ENCODE measurements at places on chromosomes 11 and 22. TPM values are rescaled to one million over a fixed set of nuclear protein-coding genes. Genes with fewer than 3 reads are reported as not detected.
A peak's percentile ranks its signal among the peaks of the same experiment; 100 is the strongest.

TRIM48 gene
- total RNA-seq, result not detected

GRCh38 chr11:123132881-123133280 is 62.2 kb downstream of the CLMP start:
- H3K4me3 ChIP-seq, result no peak overlapping the region
- no peaks in the 10 kb centered on the region for H3K36me3 ChIP-seq
- H3K27me3 ChIP-seq, result no peaks in the 10 kb centered on the region
- no peak overlapping the region for H3K27ac ChIP-seq
- DNase-seq, result no peak

DNA sequence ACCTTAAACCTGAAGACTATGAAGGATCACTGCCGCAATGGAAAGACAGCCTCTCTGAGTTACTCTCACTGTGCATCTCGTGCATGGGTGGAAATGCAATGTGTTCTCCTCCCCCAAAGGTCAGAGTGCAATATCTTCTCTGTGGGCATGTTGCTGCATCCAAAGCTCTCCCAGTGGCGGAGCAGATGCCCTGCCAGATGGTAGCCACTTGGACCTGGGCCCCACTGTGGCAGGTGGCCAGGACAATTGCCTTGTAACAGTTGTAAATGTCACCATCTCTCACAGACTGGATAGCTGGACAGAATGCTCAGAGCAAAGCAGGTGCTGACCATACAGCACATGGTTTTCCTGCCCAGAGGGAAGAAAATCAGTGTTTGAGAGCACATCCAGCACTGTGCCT is 542.0 kb downstream of the FAM181B start:
- no peaks in the 10 kb centered on the region for H3K27me3 ChIP-seq
- no peak for DNase-seq
- H3K4me3 ChIP-seq, result no peak overlapping the region
- no peak overlapping the region for H3K27ac ChIP-seq

PRDM10 gene
- total RNA-seq, result 17.9 TPM

- no peaks in the 10 kb centered on the region for H3K4me1 ChIP-seq
- no peak overlapping the region for H3K27ac ChIP-seq
- DNase-seq, result no peak
- no peaks in the 10 kb centered on the region for H3K27me3 ChIP-seq
- no peak overlapping the region for H3K4me3 ChIP-seq
These were observed 65.9 kb downstream of the PGR start for GRCh38 chr11:101063706-101064105.

- DNase-seq, result no peak
- H3K4me3 ChIP-seq, result peak overlapping the region; percentile 82
- peaks cover 44% of the 10 kb centered on the region for H3K36me3 ChIP-seq
- H3K27me3 ChIP-seq, result no peaks in the 10 kb centered on the region
- H3K27ac ChIP-seq, result peak overlapping the region; percentile 80
These were observed 657 bp downstream of the CWC15 start for GRCh38 chr11:94972700-94973098.

- peaks cover 16% of the 10 kb centered on the region for H3K27me3 ChIP-seq
- no peaks in the 10 kb centered on the region for H3K36me3 ChIP-seq
- no peak overlapping the region for H3K4me3 ChIP-seq
- no peak overlapping the region for H3K27ac ChIP-seq
- DNase-seq, result no peak
- no peaks in the 10 kb centered on the region for H3K4me1 ChIP-seq
These were observed 53.9 kb upstream of the TSKU start for GRCh38 chr11:76729214-76729613.

INCENP gene
- total RNA-seq, result 233 TPM

GRCh38 chr22:20750461-20751184 is 23.3 kb upstream of the SERPIND1 start:
- H3K4me3 ChIP-seq, result no peak overlapping the region
- H3K36me3 ChIP-seq, result peaks cover 5% of the 10 kb centered on the region
- H3K27ac ChIP-seq, result no peak overlapping the region
- no peaks in the 10 kb centered on the region for H3K4me1 ChIP-seq
- DNase-seq, result peak; percentile 48

DNA sequence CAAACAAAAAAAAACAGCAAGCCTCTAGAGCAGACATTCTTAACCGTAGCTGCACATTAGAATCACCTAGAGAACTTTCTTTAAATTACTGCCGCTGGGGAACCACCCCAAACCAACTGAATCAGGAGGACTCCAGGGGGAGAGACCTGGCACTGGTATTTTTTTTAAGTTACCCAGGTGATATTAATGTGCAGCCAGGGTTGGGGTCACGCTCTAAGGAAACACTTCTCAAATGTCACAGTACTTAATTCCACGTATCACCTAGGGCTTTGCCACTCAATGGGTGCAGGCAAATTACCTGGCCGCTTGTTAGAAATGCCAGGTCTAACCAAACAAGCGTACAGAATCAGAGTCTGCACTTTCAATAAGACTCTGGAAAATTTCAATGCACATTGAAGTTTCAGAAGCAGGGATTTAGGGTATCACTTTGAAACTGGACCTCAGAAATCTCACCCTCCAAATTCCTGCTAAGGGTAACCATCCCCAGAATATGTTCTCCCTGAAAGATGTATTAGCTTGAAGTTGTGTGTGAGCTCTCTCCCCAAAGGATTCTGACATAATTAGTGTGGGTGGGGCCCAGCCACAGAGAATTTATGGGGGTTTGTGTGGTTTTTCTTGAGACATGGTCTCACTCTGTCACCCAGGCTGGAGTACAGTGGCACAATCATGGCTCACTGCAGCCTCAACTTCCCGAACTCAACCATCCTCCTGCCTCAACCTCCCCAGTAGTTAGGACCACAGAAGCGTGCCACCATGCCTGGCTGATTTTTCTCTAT is 12.7 kb upstream of the ISX start:
- peaks cover 9% of the 10 kb centered on the region for H3K27me3 ChIP-seq
- H3K4me1 ChIP-seq, result no peaks in the 10 kb centered on the region
- DNase-seq, result no peak
- H3K36me3 ChIP-seq, result no peaks in the 10 kb centered on the region
- no peak overlapping the region for H3K4me3 ChIP-seq

MCHR1 gene
- not detected for total RNA-seq

DNA sequence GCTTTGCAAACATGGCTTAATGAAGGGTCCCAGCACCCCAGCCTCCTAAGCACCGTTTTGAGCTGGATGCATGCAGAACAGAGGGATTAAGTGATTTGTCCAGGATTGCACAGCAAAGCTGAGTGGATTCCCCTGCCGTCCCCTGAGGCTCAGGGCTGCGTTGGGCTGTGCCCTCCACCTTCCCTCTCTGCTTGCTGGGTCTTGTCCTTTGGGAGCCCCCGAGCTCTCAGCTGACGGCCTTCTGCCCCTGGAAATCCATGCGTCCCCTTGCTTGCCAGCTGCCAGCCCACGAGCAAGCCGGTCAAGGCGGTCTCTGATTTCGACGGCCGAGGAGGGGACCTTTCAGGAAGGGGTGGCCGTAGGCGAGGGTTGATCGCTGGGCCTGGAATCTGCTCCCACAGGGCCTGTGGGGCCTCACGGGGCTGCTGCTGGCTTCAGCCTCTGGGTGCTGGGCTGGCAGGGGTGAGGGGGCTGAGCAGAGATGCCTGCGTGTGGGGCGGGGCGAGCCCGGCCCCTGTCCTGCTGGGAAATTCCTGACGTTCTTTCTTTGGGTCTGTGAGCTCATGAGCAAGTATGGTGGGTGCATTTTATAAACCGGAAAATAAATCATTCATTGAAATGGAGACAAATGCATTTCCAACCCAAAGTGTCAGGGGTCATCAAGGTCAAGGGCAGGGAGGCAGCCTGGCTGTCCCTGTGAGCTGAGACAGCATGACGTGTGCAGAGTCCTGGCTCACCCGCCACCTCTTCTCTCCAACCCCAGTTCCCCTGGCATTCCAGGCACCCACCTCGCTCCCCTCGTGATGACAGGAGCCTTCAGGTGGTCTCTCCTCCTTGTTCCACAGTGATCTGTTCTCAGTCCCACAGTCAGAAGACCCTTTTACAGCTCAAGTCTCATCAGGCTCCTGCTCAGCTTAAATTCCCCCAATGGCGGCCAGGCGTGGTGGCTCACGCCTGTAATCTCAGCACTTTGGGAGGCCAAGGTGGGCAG is 28.1 kb downstream of the FGF4 start:
- no peak for DNase-seq
- no peak overlapping the region for H3K27ac ChIP-seq
- H3K4me3 ChIP-seq, result no peak overlapping the region
- H3K36me3 ChIP-seq, result no peaks in the 10 kb centered on the region
- no peaks in the 10 kb centered on the region for H3K4me1 ChIP-seq

- DNase-seq, result no peak
- H3K36me3 ChIP-seq, result no peaks in the 10 kb centered on the region
- H3K4me1 ChIP-seq, result no peaks in the 10 kb centered on the region
- no peak overlapping the region for H3K4me3 ChIP-seq
- H3K27me3 ChIP-seq, result peaks cover 38% of the 10 kb centered on the region
- no peak overlapping the region for H3K27ac ChIP-seq
These were observed 2.3 kb downstream of the MS4A4E start for GRCh38 chr11:60240662-60241061.

DNA sequence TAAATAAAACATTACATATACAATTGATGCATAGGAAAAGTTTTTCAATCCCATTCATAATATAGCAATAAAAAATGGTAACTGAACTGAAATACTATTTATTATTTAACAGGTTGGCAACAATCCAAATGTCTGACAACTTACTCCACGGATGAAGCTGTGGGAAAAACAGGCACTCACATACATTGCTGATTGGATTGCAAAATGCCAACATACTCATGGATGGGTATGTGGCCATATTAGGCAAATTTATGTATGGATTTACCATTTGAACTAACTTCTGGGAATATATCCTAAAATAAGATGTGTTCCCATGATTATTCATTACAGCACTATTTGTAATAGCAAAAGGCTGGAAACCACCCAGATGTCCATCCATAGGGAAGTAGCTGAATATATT is 3.2 kb upstream of the BIRC2 start:
- DNase-seq, result peak; percentile 39
- peaks cover 7% of the 10 kb centered on the region for H3K4me1 ChIP-seq
- no peak overlapping the region for H3K27ac ChIP-seq

DNA sequence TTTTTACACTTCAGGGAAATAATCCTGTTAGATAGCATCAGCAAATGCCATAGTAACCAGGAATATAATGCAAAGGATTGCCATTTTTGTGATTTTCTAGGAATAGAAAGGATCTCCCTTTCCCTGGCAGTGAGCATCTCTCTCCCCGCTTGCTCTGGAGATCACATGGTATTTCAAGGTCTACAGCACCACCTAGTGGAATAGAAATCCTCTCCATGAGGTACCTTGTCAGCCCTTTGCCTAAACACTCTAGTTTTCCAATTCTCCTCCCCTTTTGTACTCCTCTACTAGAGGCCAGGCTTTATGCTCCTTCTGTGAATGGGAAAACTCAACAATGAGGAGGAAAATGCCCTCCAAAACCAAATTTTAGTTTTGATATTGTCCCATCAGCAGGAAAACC is 78.4 kb downstream of the XRRA1 start:
- H3K27ac ChIP-seq, result no peak overlapping the region
- H3K4me3 ChIP-seq, result no peak overlapping the region
- peak; percentile 68 for DNase-seq
- H3K4me1 ChIP-seq, result no peaks in the 10 kb centered on the region
- H3K36me3 ChIP-seq, result peaks cover 11% of the 10 kb centered on the region

SLC25A18 gene
- total RNA-seq, result 0.35 TPM

- no peaks in the 10 kb centered on the region for H3K36me3 ChIP-seq
- DNase-seq, result no peak
These were observed 23.1 kb downstream of the PTPN5 start for GRCh38 chr11:18768472-18768901.

DNA sequence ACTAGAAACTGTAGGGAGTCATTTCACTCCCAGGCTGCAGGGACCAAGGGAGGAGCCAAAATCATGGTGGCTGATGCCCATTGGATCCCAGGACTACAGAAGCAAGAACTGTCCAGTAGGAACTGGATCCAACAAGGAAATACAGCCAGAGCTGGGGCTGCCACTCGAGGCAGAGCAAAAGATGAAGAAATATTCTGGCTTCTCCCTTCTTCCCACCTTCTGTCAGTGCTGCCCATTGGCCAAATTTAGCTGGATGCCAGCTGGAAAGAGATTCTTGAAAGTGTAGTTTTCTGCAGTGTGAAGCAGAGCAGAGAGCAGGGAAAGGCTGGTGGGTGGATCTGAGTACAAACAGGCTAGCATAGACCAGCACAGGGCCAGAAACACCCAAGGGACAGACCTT is 45.6 kb downstream of the COMMD9 start:
- H3K27ac ChIP-seq, result no peak overlapping the region
- no peaks in the 10 kb centered on the region for H3K4me1 ChIP-seq
- no peak for DNase-seq
- peaks cover 23% of the 10 kb centered on the region for H3K27me3 ChIP-seq
- H3K4me3 ChIP-seq, result no peak overlapping the region
